Glutamatergic neuron (in vitro differentiated cells): ENCODE measurements at places on chromosomes 2 and 18. TPM values are rescaled to one million over a fixed set of nuclear protein-coding genes. Genes with fewer than 3 reads are reported as not detected.

Gene ADRA2B
- total RNA-seq: 0.91 TPM

Gene EIPR1
- total RNA-seq: 43.8 TPM

Gene LOXHD1
- total RNA-seq: not detected

Gene SGO2
- 6.6 TPM for total RNA-seq

GRCh38 chr2:164562666-164563065 is 58.6 kb downstream of the GRB14 start:
- DNase-seq: no peak
